ENCODE measurements at places on chromosomes 12 and 14.

DNA sequence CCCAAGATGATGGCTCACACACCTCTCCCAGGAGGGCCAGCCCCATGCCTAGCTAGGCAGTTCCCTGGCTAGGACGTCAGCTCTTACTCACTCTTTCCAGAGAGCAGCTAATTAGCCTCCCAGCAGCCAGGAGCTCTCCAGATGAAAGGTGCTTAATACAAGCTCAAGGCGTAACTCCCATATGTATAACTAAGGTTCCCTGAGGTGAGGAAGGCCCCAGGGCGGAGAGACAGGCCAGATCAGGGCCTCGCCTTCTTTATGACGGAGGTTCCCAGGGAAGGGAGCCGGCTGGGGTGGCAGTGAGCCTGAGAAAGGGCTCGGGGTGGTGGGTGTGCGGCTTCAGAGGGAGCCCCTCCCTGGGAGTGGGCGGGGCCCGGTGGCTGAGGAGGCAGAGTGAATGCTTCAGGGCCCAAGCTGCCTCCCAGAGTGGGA, 26.4 kb upstream of the ZFP36L1 start:
- DNase-seq, result no peak

DNA sequence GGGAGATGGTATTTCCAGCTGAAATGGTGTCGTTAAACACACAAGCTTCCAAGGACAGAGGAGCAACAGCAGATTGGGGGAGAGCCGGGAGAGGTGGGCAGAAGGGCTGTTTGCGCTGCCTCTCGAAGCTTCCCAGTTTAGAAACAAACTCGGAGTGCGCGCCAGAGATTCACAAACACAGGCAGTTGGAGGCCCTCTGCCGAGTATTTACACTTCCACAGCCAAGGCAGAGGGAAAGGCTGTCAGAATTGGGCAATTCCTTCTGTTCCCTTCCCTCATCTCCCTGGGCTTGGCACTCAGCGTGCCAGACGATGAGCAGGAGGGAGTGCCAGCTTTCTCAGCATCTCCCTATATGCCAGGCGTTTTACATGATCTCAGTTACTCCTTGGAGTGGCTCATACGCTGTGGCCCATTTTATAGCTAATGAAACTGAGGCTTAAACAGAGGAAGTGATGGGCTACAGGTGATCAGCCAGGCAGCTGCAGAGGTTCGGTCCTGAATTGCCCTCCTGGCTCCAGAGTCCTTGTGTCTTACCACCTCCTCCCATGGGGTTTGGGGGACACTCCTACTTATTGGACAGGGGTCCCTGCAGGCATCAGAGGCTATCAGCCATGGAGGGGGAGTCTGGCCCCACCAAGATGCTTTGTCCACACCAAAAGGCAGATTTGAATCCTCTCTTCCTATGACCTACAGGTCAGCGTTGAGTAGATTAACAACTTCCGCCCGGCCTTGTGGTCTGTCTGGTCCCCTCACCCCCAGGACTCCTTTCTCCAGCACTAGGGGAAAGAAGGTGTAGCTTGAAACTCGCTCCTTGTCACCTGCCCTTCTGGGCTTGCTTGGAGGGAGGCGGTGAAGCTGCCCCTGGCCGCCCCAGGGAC, 3.1 kb downstream of the FAM222A start:
- no peak for DNase-seq

GRCh38 chr14:79701371-79701770, 509.9 kb downstream of the DIO2 start:
- no peak for DNase-seq

DNA sequence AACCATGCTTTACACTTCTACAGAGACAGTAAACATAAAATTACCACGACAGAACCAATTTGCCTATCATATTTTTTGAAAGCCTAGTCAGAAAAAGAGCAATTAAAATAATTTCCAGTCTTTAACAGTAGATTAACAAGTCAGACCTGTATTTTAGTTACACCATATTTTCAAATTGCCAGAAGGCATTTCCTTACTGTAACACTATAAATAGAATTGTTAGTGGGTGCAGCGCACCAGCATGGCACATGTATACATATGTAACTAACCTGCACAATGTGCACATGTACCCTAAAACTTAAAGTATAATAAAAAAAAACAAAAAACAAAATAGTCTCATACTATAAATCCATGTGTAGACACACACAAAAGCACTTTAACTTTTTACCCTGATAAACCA, 16.0 kb downstream of the SOS2 start:
- DNase-seq, result no peak

- DNase-seq, result no peak
Observed at GRCh38 chr12:59929110-59929509, 333.3 kb downstream of the SLC16A7 start.

GRCh38 chr14:51616724-51617409, 34.8 kb upstream of the FRMD6 start:
- DNase-seq, result no peak

- DNase-seq, result peak; percentile 6
Observed at GRCh38 chr14:45559626-45560025, 306.6 kb upstream of the MIS18BP1 start.

DNA sequence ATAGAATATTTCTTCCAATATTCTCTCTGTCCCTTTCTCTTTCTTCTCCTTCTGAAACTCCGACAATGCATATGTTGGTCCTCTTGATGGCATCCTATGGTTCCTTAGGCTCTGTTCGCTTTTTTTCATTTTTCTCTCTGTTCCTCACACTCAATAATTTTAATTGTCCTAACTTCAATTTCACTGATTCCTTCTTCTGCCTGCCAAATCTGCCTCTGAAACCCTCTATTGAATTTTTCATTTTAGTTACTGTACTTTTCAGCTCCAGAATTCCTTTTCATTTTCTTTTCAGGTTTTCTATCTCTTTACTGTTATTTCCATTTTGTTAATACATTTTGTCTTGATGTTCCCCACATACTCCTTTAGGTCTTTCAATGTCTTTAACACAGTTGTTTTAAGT, 67.0 kb upstream of the TTC7B start:
- DNase-seq, result no peak

GRCh38 chr12:95774311-95775045, 16.1 kb downstream of the NTN4 start:
- no peak for DNase-seq

DNA sequence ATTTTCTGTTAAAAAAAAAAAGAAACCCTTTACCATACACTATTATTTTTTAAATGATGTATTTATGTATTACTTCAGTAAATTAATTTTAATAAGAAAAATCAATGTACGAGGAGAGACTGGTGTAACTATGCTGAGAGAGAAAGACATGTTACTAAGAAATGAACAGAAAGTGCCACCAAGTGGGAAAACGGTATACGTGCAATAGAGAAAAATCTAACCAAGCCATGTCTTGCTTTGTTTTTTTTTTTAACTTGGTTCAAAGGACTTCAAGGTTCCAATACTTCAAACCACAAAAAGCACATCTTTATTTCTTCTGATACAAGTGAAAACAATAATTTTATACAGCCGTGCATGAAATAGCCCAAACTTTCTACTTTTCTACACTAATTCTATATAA, 22.9 kb downstream of the NDUFA12 start:
- no peak for DNase-seq

- peak; percentile 35 for DNase-seq
Observed at GRCh38 chr12:112524676-112525425, 106.1 kb downstream of the PTPN11 start.

DNA sequence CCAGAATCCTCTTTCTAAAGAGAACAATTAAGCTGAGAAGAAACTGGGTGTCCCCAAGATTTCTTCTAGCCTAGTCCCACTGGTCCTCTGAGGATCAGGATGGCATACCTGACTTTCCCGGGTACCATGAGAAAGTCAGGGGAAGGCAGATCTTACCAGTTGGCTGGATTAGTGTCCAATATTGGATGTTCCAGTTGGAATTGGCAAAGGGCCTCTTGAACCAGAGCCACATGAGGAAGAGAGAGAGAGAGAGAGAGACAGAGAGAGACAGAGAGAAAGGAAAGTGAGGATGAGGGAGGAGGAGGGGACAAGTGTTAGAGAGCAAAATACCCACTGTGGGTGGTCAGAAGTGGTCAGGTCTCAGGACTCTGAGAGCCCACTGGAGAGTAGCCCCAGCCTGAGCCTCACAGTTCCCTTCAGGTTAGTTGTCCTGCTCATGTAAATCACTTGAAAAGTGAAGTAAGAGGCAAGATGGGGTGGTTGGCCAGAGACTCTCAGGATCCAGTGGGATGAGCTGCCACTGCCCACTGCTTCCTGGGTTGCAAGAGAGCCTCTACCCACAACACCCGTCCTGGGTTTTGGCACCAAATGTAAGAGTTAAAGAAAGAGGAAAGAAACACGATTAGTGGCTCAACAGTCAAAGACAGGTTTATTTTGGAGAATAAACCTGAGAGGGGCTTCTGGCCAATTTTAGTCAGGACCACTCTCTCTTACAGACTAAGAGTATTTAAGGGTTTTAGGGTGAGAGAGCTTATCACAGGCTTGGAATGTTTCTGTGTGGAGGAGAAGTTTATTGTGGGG, 28.4 kb upstream of the A2M start:
- DNase-seq, result no peak
